ENCODE measurements at places on chromosomes 11 and 22.

DNA sequence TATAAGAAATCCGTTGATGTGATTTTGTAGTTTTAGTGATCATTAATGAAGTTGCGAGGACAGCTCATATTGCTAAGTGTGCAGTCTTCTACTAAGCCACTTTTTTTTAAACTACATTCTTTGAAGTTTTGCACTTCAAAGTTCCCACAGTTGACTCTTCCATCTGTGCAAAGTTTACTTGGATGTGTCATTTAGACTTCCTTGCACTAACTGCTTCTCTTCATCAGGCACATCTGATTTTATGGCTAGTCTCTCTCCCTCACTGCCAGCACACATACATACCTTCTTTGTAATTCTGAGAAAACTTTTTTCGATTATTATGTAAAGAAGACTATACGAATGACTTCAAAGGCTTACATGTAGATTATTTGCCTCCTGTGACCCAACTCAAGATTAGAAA, 250.0 kb downstream of the DYNC2H1 start:
- no peak for DNase-seq

- DNase-seq = no peak
These were observed 1.9 kb upstream of the CHKA start for GRCh38 chr11:68122936-68123539.

DNA sequence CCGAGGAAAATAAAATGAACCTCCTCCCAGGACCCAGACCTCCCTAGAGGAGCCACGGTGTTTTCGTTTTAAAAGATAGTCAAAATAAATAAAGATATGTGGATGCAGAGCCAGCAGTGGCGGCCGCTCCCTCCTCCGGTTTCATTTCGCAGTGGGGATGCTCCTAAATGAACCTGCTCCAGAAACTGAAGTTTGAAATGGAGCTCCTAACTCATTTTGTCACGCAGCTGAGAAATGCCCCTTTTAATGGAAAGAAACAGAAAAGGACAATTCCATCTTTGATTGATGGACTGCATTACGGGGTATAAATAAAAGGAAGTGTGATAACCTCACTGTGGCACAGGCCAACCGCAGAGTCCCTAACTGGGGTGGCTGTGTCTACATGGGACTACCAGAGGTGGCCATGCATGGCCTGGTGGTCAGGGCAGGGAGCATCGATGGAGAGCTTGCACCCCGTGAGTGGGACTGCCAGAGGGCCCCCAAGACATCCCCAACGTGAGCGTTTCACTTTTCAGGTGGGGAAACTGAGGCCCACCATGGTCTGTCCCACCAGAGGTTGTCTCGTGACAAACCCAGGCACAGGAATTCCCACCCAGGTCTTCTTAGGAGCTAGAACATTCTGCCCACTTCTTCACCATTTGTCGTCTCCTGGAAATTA, 426.6 kb downstream of the BRD1 start:
- DNase-seq = no peak

GRCh38 chr22:38706901-38707195, 1.1 kb downstream of the GTPBP1 start:
- no peak for DNase-seq

DNA sequence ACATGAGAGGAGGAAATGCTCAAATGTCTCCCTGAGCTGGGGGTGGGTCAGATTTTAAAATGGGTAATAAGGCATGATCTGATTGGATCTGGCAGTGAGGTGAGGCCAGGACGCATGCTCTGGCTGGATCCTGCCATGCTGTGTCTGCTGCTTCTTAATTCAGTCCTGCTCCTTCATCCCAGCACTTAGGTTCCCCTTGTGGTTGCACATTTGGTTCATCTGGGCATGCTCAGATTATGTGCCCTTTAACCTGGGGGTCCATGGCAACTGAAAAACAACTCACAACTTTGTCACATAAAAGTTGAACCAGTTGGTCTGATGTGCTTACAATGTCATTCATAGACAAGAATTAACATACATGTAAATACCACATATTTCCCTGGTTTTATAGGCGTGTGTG, 67.9 kb downstream of the PIWIL4 start:
- DNase-seq = no peak

GRCh38 chr11:111101881-111102280, 143.6 kb upstream of the POU2AF2 start:
- no peak for DNase-seq

DNA sequence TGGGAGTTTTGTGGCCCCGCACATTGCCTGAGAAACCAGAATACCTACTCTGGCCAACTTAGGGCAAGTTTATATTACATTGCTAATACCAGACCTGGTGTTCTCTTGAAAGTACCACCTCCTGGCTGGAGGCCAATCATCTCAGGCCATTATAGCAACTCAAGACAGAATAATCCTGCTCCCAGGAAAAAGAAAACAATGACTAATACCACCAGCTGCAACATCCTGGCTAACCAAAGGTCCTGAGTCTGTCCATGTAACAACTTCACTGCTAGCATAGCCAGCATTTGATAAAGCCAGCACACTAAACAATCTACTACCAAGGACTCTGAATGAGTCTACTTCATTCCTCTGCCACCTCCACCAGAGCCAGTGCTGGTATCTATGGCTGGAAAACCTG, 1298.7 kb upstream of the CNTN5 start:
- DNase-seq = no peak

- DNase-seq = no peak
These were observed 6.8 kb upstream of the PLAAT3 start for GRCh38 chr11:63621071-63621470.

DNA sequence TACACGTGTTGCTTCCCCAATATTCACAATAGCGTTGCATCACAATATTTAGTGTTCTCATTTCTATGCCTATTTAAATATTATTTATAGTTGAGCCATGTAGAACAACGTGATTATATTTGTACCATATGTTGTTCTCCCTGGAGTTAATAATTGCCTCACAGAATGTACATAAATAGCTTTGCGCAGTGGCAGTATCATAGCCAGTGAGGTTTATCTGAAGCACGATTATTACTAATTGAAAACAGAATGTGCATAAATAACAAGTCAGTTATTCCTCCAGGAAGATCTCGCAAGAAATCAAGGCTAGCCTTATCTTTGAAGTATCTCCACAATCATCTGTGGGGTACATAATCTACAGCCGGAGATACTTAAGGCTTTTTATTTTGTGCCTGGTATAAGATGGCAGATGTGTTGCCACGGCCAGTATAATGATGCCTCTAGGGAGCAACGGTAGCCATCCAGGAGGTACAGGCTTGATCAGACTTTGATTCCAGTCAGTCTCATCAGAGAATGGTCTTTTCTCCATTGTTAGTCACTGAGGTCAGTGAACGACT, 197.5 kb downstream of the MSANTD4 start:
- DNase-seq = no peak

DNA sequence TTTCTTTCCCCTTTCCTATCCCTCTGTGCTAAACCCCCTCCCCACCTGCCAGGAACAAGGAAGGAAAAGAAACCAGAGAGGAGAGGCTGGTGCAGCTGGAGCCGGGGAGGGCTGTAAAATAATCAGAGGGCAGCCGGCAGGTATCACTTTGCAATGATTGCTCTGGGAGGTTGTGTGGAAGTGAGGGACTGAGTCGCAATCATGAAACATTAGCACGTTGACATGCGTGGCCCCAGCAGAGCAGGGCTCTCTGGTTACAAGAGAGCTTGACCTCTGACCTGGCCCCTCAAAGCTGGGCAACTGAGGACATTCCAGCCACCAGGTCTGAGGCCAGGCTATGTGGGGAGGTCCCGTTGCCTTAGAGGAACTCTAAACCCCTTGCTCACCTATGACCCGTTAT, 170.8 kb upstream of the BDNF start:
- no peak for DNase-seq

DNA sequence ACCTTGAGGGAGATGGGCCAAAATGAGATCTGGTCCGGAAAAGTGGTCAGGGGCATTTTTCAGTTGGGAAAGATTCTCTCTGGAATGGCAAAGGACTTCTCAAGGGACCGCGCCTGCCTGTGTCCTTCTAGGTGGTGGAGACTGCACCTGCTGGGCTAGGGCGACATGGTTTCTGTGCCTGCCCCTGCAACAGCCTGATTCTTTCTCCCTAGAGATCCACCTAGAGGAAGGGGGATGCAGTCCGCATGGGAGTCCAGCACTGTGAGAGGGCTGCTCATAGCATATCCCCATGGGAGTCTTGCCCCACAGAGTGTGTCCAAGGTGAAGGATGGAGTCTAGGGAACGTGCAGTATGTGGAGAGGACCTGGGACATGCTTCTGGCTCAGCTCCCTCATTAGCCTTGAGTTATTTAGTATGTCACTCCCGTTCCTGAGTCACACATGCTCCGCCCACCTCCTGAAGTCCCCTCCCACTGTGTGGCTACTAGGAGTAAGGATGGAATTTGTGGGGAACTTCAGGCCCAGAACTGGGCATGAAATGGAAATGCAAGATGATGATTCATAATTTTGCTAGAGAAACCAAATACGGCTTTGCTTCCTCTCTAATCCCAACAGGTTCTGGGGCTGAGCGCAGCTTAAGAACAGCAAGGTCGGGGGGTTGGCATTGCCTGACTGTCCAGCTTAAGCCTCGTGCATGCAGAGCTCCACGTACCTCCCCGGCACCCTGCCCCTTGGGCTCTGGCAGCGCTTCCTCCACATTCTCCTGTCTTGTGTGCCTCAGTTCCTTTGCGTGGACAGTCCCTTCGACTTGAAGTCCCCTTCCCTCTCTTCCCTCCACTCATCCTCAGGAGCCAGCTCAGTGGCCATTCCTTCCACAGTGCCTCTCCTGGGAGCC, 35.0 kb downstream of the GRIK4 start:
- DNase-seq = peak; percentile 82

DNA sequence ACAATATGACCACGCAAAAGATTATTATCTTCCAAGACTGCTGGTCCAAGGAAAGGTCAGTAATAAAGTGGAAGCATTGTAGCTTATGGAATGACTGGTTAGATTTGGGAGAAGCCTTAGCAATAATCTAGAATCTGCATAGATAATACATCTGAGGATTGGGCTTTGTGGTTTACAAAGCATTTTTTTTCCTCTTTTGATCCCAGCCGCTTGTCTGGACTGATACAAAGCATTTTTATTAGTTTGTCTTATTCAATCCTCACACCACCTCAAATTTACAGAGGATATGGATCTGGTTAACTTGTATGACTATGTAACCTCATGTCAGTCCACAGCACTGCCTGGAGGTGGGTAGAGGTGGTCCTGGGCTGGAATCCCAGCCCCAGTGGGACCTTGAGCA, 990 bp upstream of the THRSP start:
- no peak for DNase-seq

DNA sequence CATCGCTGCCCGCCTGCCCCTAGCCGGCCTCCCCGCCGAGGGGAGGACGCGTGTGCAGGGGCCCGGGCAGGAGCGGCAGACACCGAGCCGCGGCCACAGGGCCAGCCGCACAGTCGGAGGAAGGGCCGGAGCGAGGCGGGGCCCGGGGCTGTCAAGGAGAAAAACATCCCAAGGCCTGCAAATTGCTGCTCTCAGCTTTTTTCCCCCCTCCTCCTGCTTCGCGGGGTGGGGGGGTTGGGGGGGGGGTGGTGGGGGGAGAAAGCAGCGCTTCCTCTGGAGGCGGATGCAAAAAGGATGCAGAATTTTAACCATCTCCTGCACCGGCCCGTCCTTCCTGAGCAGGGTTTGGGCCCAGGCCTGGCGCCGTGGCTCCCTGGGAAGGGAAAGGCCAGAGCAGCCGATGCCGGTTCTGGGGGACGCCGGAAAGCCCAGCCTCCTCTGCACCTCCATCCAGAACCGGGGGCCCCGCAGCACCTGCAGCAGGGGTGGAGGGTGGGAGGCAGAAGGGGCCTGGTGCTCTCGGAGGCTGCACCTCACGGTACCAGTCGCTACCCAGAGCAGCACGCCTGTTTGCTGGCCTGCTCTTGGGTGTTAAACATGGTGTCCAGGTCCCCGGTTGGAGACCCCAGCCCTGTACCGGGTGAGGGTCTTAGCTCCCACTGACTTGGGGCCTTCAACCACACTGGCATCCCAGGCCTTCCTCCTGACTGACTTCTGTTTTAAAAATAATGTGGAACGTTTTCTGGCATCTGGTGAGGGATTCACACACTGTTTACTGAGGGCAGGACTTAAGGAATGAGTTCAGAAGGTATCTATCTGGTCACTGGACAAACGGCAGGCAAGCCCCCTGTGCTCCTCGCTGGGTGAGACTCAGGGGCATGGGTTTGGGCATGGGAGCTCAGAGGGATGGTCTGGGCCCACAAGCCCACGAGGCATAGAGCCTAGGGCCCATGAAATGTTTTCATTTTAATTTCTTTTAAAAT, 77.4 kb upstream of the WNT7B start:
- no peak for DNase-seq

GRCh38 chr11:112296044-112296443, 35.4 kb upstream of the PLET1 start:
- DNase-seq = no peak

GRCh38 chr11:78460471-78460870, 42.9 kb upstream of the GAB2 start:
- no peak for DNase-seq

DNA sequence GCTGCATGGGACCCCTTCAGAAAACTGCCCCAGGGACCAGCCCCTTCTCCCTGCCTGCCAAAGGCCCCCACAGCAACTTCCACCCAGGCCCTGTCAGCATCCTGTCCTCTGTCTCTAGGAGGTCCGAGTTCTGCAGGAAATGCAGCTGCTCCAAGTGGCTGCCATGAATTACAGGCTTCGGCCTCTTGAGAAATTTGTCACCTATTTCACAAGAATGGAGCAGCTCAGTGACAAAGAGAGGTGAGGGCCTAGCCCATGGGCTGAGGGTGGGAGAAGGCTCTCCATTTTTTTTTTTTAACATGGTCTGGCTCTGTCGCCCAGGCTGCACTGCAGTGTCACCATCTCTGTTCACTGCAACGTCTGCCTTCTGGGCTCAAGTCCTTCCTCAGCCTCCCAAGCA, 7.3 kb downstream of the RGL4 start:
- DNase-seq = no peak

GRCh38 chr11:126175393-126175792, 36.1 kb downstream of the RPUSD4 start:
- no peak for DNase-seq

- DNase-seq = peak; percentile 14
These were observed 79.3 kb downstream of the SGSM3 start for GRCh38 chr22:40449676-40450035.

- DNase-seq = no peak
These were observed 246.6 kb downstream of the TMEM135 start for GRCh38 chr11:87284306-87284705.

- DNase-seq = no peak
These were observed 42.2 kb downstream of the P4HA3 start for GRCh38 chr11:74269161-74269811.

GRCh38 chr22:45529971-45530575, 27.4 kb downstream of the FBLN1 start:
- no peak for DNase-seq

- no peak for DNase-seq
These were observed 17.4 kb upstream of the ANO1 start for GRCh38 chr11:70060611-70061293.

DNA sequence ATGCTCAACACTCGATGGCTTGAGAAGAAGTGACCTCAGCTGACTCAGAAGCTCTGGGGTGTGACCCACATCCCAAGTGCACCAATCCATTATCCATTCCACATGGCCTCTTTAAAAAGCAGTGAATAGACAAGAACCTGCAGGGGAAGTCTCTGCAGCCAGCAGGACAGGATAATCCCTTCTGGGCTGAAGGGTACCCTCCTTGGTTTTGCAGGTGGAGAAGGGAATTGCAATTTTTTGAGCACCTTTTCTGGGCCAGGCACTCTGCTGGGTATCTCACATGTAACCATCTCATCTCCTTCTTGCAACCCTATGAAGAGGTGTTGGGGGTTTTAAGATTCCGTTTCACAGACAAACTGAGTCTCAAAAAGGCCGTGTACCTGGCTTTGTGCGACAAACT, 76.6 kb downstream of the MYO18B start:
- DNase-seq = no peak

Measured in HFF-Myc (cell line).